KBM-7 (cell line): ENCODE measurements at places on chromosomes 4 and X.
A peak's percentile ranks its signal among the peaks of the same experiment; 100 is the strongest.

- DNase-seq, result no peak
Observed at GRCh38 chr4:185017964-185018772, at the start of gene HELT. Gene HELT (plus strand): TSS chr4:185018490. CDS start chr4:185018929, 439 bp downstream.

- DNase-seq, result peak; percentile 63
Observed at GRCh38 chr4:159455675-159456237, 352.9 kb downstream of the RAPGEF2 start.

DNA sequence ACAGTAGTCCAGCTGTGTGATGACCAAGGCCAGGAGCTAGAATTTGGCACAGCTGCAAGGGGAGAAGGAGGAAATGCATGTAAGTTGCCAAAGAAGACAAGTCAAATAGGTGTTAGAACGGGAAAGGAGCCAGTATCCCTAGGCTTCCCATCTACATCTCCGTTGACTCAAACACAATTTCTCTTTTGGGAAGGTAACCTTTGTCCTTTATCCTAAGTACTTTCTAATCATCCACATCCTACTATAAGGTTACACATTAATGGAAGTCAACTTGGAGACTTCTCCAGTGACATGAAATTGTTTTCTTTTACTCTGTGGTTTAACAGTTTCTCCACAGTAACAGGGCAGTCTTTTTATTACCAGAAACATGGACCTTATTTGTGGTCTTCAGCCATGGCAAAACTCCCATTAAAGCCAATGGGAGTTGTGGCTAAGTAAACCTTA is 620.0 kb downstream of the ANKRD50 start:
- DNase-seq, result no peak

DNA sequence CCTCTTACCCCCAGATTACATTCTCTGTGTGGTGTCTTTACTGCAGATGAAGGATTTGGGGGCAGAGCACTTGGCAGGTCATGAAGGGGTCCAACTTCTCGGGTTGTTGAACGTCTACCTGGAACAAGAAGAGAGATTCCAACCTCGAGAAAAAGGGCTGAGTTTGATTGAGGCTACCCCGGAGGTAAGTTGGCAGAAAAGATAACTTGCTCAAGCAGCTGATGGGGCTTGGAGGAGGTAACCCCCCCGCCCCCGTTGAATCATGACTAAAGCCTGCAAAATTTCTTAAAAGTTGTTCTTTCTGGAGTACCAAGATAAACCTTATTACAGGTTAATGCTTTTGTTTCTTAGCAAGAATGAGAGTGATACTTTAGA is 1.5 kb downstream of the CCNG2 start:
- no peak for DNase-seq

DNA sequence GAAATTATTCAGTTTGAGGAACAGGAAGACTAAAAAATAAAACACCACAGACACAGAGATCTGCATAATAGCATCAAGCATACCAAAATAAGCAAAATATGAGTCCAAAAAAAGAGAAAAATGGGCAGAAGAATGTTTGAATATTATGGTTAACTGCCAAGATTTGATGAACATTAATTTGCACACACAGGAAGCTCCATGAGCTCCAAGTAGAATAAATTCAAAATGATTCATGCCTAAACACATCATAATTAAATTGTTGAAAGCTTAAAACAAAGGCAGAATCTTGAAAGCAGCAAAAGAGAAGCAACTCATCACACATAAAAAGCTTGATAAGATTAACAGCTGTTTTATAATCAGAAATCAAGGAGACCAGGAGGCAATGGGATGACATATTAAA is 156.6 kb upstream of the ARSJ start:
- DNase-seq, result no peak
